ENCODE measurements at places on chromosomes 7 and 10. TPM values are rescaled to one million over a fixed set of nuclear protein-coding genes. Genes with fewer than 3 reads are reported as not detected.

- no peak for DNase-seq
Measured at GRCh38 chr7:121689749-121690148, 183.2 kb upstream of the PTPRZ1 start.

TUBAL3 gene
- not detected for total RNA-seq

IL6 gene
- 22.1 TPM for total RNA-seq

DNA sequence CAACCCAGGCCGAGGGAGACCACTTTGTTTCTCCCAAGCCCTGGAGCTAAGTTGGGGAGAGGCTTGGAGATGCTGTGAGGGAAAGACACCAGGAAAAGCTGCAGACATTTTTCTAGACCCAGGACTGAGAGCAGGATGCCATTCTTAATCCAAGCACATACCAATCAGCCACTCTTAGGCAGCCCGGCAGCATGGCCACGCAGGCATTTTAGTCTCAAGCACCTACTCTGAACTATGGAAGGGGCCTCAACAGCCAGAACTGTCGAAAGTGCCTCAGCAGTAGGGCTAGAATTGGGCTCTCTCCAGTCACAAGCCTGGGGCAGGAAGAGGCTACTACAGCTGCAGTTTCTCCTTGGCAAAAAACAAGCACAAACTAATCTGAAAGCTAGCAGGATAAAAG lies 57.8 kb downstream of the GCC1 start:
- DNase-seq = no peak

DNA sequence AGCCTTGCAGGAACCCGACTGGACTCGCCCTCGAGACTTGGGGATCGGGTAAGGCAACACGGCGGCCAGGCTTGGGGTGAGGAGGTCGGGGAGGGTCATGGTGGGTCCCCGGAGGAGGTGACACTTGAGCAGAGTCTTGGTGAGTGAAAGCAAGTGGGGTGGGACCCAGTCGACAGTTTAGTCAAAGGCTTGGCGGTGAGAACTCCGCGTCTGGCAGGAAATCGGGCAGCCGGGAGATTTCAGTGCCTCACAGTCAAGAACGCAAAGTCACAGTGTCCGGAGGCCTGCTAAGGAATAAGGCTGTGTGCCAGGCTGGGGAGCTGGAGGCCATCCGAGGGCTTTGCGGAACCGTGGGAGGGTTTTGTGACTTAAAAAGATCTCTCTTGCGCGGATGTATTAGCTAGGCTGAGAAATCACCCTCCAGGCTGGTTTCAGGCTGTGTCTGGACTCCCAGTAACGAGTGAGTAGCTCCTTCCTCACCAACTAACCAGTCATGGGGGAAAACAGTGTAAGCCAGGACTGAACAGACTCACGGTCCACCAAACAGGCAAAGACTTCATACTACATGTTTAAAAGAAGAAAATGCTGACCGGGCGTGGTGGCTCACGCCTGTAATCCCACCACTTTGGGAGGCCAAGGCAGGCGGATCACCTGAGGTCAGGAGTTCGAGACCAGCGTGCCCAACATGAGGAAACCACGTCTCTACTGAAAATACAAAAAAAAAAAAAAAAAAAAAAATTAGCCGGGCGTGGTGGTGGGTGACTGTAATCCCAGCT lies 613 bp downstream of the AP5Z1 start:
- peak; percentile 60 for DNase-seq

RARRES2 gene
- total RNA-seq = 174 TPM

DNA sequence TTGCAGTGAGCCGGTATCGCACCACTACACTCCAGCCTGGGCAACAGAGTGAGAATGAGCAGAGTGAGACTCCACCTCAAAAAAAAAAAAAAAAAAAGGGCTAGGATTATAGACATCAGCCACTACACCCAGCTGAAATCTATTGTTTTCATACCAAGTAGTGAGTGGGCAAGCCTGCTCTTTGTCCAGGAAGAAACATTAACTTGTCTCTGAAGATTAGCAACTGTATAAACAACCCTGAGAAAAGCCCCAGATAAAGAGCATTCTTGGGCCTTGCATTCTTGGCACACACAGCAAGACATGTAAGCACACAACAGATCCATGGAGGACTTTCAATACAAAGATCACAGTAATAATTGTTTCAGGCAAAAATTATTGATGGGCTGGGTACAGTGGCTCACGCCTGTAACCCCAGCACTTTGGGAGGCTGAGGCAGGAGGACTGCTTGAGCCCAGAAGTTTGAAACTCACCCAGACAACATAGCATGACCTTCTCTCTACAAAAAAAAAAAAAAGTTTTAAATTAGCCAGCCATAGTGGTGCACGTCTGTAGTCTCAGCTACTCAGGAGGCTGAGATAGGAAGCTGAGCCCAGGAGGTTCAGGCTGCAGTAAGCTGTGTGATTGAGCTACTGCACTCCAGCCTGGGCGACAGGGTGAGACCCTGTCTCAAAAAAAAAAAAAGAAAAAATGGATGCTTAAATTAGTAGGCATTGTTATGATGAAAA lies 4.4 kb downstream of the PSPH start:
- DNase-seq = peak; percentile 79

DNA sequence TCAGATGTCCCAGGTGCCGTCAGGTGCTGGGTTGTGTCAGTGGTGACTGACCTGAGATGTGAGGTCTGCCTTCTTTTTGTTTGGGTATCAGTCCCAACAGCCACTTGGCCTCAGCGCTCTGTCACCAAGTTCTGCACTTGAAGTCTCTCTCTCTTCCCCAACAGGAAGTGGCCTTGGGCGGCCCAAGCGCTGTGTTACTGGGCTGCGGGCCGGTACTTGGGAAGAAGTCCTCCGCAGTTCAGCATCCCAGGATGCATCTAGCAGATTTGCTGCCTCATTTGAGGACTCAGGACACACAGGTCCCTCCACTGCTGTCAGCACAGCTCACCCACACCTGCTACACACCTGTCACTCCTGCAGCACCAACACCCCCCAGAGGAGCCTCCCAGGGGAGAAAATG lies 40.1 kb downstream of the LYZL2 start:
- no peak for DNase-seq

- DNase-seq = peak; percentile 20
Measured at GRCh38 chr10:14247377-14248116, 83.2 kb downstream of the FRMD4A start.

DNA sequence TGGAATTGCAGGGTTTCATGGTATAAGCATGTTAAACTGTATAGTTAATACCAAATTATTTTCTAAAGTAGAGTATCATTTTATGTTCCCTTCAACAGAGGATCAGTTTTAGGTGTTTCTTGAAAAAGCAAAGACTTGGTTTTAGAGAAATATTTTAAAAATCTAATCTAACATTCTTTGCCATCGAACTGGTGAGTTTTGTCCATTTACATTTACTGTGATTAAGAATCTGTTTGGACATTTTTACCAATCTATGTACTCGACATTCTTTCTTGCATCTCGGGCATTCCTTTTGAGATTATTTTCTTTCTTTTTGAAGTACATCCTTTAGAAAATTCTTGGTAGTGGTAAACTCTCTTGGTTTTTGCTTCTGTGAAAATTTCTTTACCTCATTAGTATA lies 114.7 kb upstream of the FAM133B start:
- no peak for DNase-seq

DNA sequence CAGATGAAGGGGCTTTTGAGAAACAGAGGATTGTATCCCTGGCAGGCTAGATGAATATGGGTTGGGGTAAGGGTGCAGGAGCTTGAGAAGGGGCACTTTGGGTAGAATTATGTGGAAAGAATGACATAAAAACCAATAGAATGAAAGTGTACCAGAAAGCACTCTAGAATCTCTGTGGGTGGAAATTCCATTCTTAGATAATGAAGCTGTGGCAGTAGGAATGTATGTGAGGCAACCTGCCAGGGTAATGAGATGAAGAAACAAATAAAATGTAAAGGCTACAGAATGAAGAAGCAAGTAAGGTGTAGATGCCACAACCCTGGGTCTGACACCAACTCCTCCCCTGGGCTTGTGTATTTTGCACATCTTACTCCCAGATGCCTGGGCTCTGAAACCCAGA lies 16.8 kb downstream of the NOBOX start:
- peak; percentile 87 for DNase-seq

RGR gene
- not detected for total RNA-seq

UNCX gene
- not detected for total RNA-seq

NSUN5 gene
- total RNA-seq = 17.5 TPM

DNA sequence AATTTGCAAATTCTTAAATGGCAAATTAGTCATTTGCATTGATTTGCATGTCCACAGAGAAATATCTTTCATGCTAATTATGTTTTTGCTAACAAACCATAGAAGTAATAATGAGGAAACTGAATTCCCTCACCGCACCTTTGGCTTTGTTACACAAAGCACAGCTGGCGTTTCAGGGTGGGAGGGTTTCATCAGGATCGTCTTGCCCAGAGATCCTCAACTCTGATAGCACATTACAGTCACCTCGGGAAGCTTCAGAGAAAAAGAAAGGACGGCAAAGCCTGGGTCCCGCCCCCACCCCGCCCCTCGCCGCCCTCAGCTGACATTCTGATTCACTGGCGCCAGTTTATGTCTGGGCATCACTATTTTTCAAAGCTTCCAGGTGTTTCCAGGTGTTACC lies 119.4 kb downstream of the PTPRN2 start:
- no peak for DNase-seq

Data from fibroblast of lung (primary cell).